ENCODE measurements at places on chromosomes 5 and 9. TPM values are rescaled to one million over a fixed set of nuclear protein-coding genes. Genes with fewer than 3 reads are reported as not detected.

GRCh38 chr5:116673453-116673852 is 98.8 kb upstream of the SEMA6A start:
- DNase-seq = no peak

GRCh38 chr9:69888856-69889585 is 68.4 kb downstream of the CFAP95 start:
- no peak for DNase-seq

GRCh38 chr9:129285382-129285781 is 107.3 kb upstream of the IER5L start:
- no peak for DNase-seq

GRCh38 chr5:139869042-139869790 is 73.6 kb downstream of the PSD2 start:
- no peak for DNase-seq

DNA sequence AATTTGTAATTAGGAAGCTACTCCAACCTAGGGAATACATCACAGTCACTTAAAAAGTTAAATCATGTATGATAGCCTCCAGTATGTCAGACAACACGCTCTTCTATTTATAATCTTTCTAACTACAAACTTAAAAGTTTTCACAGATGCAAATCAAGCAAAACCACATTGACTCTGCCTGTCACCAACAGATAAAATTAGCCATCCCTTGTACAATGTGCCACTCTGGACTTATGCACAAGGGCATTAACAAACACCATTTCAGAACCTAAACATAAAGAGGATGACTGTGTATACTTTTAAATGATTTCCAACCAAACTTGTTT is 14.7 kb downstream of the ERP44 start:
- DNase-seq = no peak

- no peak for DNase-seq
Measured at GRCh38 chr9:97695390-97695789, 1.8 kb downstream of the XPA start.

DNA sequence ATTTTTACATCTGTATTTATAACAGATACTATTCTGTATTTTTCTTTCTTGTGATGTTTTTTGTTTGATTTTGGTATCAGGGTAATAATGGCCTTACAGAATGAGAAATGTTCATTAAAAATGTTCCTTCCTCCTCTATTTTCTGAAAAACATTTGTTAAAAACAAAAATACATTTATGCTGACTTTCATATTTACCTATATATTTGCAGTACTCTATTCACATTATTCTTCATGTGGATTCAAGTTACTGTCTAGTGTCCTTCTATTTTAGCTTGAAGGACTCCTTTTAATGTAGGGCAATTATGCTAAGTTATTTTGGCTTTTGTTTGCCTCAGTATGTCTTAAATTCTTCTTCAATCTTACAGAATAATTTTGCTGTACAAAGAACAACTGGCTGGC is 5.1 kb downstream of the CCDC112 start:
- no peak for DNase-seq

DNA sequence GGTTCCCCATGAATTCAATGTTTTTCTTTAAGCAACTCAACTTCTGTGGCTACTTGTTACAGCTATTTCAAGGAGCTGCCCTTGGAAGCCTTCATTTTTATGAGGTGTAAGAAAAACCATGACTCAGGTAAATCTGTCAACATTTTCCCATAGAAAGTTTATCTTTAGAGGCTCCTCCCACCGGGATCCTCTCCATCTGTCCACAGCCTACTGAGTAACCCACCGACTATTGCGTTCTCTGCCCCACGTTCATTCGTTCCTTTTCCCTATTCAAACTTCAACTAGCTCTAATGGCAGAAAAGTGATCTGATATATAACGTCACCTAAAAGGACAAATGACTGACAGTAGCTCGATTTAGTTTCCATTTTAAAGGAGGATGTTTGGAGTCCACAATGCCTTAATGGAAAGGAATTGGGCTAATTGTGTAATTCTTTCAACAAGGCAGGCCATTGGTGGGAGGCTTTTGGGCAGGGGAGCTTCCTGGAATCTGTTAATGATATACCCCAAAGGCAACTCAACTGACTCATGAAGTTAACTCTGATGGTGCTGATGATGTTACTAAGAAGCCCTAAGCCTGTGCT is 29.3 kb upstream of the NR3C1 start:
- DNase-seq = no peak

- DNase-seq = no peak
Measured at GRCh38 chr9:108178318-108178717, 677.5 kb downstream of the ACTL7B start.

DNA sequence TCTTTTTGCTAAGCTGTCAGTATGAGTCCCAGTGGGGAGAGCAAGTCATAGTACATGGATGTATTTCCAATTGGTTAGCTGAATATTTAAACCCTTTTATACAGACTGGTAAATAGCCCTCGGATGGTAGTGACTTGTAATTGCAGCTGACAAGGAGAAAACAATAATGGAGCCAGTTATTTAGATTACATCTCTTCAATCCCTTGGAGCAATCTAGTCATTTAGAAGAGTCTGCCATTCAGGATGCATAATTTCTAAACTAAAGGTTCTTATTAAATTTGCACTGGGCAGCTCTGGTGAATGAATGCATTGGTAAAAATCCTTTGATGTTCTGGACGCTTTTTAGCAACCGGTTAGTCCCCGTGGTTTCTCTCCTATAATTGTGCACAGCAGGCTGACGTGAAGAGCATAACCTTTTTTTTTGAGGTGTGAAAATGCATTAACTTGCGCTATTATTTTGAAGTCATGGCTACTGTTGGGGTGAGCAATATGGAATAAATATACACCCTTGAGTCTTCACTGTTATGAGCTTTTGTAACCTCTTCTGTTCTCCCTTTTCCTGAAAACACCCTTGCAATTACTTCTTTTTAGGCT is 158.6 kb upstream of the CD180 start:
- no peak for DNase-seq

- no peak for DNase-seq
Measured at GRCh38 chr9:137397675-137398423, 25.1 kb downstream of the EXD3 start.

DNA sequence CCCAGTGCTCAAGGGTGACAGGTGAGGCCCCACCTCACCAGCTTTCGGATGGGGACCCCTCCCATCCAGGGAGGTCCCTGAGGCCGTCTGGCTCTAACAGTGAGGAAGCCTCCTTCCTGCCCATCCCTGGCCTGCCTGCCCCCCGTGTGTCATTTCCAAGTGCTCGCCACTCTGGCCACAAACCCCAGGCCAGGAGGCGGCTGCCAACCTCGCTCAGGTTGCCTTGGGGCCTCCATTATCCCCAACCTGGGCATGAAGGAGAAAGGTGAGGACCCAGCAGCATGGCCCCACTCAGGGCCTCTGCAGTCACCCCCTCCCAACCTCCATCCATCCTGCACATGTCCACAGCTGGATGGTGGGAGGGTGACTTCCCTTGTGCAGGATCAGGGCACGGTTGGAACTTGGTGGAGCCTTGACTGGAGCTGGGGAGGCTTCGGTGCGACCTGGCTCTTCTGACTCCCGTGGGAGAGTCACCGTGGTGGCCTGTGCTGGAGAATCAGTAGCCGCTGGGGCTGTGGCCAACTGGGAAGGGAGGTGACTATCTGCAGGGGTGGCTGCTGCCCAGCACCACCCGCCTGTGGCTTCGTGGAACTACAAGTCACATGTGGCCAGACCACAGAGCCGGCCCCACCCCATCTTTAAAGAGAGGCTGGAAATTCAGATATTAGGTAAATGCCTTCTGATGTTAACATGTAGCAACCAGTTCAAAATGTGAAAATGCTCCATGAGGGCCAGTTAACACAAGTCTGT is 37.5 kb upstream of the GFPT2 start:
- no peak for DNase-seq

- DNase-seq = no peak
Measured at GRCh38 chr9:119938871-119939270, 569.6 kb upstream of the BRINP1 start.

DNA sequence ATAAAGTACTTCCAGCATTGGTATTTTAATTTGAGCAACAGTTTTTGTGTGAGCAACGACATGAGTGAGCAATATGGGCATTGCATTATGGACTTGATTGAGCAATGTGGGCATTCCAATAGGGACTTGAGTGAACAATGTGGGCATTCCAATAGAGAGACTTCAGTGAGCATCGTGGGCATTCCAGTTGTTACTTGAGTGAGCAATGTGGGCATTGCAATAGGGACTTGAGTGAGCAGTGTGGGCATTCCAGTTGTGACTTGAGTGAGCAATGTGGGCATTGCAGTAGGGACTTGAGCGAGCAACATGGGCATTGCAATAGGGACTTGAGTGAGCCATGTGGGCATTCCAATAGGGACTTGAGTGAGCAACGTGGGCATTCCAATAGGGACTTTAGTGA is 52.2 kb downstream of the ZCCHC7 start:
- no peak for DNase-seq

- no peak for DNase-seq
Measured at GRCh38 chr5:128532776-128533175, 5.3 kb downstream of the FBN2 start.

GRCh38 chr5:33883482-33883881 is 8.3 kb downstream of the ADAMTS12 start:
- no peak for DNase-seq

DNA sequence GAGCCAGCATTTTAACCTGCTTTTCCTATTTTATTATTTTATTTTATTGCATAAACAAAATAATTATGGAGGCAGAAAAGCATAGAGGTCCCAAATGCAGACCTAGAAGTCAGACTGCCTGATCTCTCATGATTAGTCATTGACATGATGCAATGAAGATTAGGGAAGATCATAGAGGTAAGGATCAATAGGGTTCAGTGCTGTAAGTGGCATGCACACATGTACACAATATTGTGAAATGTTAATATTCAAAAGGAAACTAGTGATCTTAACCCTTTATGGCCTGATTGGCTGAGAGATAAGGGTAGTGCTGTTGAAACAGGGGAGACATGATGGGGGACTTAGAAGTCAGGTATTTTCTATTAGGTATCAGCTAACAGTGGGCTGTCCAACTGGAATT is 1.1 kb upstream of the FRRS1L start:
- DNase-seq = no peak

GRCh38 chr9:112249277-112249676 is 74.2 kb upstream of the SUSD1 start:
- no peak for DNase-seq

- DNase-seq = no peak
Measured at GRCh38 chr5:40240111-40240510, 439.6 kb upstream of the PTGER4 start.

- DNase-seq = no peak
Measured at GRCh38 chr5:137617528-137618205, 118.2 kb downstream of the KLHL3 start.

DNA sequence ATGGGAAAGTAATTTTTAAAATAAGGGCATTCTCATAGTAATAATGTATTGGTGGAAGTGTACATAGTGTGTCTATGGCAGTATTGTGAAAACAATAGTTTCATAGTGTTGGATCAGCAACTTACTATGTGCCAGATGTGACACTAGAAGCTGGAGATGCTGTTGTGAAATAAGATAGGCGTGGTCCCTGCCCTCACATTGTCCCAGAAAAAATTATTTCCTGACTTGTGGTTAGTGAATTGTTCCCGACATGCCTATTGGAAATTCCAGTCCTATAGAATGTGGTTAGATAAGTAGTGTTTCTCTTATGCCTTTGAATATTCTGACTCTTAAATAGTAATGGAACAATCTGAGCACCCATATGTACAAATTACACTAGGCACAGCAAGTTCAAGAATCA is 55.3 kb upstream of the MTAP start:
- no peak for DNase-seq

DNA sequence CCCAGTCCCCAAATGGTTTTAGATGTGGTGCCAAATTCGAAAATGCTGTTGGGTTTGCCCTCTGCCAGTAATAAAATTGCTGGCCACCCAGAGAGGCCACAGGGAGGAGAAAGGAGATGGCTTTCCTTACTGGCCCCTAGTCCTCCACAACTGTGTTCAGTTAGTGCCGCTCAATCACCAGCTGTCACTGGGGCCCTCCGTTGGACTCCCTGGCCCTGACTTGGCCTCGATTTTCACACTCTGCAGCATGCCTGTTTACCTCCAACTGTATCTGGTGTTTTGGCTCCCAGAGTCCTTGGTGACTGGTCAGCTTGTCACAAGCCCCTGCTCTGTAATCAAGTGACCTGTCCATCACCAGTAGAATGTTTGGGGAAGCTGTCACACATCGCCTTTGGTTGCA is 97.8 kb downstream of the PAPPA start:
- no peak for DNase-seq

DNA sequence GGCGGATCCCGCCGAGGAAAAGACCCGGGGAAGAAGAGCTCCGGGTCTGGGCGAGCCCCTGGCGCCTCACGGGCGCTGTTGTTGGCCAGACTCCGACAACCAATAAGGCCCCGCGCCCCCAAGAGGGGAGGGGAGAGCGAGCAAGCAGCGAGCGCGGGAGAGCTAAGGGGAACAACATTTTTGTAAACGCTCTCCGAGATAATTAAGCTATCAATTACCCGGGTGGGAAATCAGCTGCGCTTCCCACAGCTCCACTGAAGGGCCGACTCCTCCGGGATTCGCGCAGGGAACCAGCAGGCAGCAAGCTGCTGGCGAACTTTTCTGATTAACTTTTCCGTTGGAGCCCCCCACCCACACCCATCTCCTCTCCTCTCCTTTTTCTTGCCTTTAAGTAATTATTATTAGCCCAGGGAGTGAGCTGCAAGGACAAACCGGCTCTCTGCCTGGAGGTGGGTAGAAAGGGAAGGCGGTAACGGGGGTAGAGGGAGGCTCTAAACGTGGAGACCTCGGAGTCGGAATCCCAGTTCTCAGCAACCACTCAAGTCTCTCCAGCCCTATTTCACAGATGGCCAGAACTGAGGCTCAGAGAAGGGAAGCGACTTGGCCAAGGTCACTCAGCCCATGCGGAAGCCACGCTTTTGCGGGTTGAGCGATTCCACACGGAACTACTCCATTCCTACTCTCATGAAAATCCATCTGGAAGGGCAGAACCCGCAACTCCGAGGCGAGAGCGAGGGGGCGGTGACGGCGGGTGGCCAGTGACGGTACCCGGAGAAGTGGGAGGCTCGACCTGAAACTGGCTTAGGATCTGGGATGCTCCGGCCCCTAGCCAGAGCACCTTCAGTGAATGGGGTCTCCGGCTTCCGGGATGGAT is 1.3 kb downstream of the ASTN2 start:
- DNase-seq = no peak

- no peak for DNase-seq
Measured at GRCh38 chr9:122315534-122315933, 50.9 kb downstream of the MRRF start.

- no peak for DNase-seq
Measured at GRCh38 chr5:31485376-31486207, 46.3 kb downstream of the DROSHA start.

The SLC25A46 gene
- total RNA-seq = 38.7 TPM

The IGFBPL1 gene
- total RNA-seq = not detected

The CDH9 gene
- not detected for total RNA-seq

The NIPSNAP3A gene
- total RNA-seq = 17.4 TPM

The FOXD4L6 gene
- total RNA-seq = not detected

The ZNF879 gene
- 7.9 TPM for total RNA-seq

The STPG3 gene
- not detected for total RNA-seq

The SPATA31D4 gene
- total RNA-seq = not detected

The ENHO gene
- total RNA-seq = not detected

The HARS2 gene
- 38.8 TPM for total RNA-seq

The IFT74 gene
- total RNA-seq = 8.1 TPM

The ACER2 gene
- total RNA-seq = 2.0 TPM

The RGS14 gene
- 68.4 TPM for total RNA-seq
